ENCODE measurements at places on chromosomes 2 and 18. TPM values are rescaled to one million over a fixed set of nuclear protein-coding genes. Genes with fewer than 3 reads are reported as not detected.

The HOXD8 gene
- 20.9 TPM for total RNA-seq

The HOXD13 gene
- total RNA-seq = not detected

The CD8B2 gene
- total RNA-seq = not detected

The RAB17 gene
- 12.3 TPM for total RNA-seq

The IL36A gene
- not detected for total RNA-seq

The CROCC2 gene
- total RNA-seq = not detected

The NT5DC4 gene
- not detected for total RNA-seq

DNA sequence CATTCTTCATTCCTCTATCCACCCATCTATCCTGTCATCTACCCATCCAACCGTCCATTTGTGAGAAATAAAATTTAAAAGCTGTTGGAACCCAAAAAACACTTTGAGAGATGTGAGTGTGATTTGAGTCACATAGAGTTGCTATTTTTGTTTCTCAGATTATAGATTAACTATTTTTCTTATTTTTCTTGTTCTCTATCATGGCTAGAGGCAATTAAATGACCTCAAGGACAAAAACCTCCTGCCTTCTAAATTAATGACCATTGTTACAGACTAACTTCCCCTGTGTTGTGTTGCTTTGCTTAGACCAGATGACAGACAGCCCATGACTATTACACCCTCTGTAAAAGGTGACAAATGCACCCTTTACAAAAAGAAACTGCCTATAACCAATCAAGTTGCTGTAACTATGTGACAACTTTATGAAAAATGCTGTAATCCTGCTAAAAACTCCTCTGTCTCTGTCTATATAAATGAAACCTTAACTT lies 207.9 kb upstream of the CXCR4 start:
- DNase-seq = no peak

DNA sequence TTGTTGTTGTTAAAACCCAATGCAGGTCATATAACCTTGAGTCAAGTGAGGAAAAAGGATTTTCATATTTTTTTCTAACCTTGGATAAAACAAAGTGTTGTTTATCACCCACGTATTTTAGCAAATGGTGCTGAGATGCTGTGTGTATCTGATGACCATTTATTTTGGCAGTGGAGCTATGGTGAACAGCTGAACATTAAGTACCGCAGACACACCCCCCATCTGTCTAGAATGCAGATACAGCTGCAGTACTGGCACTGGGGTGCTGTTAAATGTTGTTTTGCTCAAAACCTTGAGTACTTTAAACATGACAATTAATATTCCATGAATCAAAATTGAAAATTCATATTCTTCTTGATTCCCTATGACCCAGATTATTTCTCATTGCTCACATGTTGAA lies 773.3 kb upstream of the SLC39A10 start:
- no peak for DNase-seq

- no peak for DNase-seq
These were observed 5.5 kb upstream of the CXXC1 start for GRCh38 chr18:50293039-50293438.

DNA sequence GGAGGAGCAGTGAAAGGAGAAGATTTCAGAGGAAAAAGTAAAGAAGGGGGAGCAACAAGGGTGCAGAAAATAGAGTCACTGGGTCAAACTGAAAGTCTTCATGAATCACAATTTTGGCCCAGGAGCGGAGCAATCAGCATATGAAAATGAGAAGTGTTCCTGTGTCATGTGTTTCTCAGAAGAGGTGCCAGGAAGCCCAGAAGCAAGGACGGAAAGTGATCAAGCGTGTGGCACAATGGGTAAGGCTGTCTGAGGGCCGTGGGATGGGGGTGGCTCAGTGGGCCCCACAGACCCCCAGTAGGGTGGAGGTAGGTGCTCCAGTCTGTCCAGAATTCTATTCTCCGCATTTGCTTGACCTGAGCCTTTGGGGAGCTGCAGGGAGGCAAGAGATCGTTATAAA lies 44.2 kb downstream of the SP140 start:
- DNase-seq = no peak

DNA sequence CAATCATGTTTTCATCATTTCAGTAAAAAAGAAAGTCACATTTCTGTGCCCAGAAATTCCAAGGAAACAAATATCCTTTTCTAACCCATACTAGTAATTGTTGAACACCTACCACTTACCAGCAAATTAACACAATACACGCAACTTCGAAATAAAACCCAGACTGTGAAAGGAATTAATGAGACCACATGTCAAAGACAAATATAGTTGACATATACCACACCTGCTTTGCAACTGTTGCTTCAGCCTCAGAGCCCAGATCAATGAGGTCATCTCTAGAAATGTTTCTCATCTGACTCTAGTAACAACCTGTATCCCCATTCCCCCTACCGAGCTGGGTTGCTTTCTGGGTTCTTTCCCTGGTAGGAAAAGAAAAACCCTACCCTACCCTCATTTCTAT lies 52.6 kb downstream of the TRIP12 start:
- no peak for DNase-seq

- DNase-seq = no peak
These were observed 336.5 kb upstream of the ZNF804A start for GRCh38 chr2:184261818-184262217.

DNA sequence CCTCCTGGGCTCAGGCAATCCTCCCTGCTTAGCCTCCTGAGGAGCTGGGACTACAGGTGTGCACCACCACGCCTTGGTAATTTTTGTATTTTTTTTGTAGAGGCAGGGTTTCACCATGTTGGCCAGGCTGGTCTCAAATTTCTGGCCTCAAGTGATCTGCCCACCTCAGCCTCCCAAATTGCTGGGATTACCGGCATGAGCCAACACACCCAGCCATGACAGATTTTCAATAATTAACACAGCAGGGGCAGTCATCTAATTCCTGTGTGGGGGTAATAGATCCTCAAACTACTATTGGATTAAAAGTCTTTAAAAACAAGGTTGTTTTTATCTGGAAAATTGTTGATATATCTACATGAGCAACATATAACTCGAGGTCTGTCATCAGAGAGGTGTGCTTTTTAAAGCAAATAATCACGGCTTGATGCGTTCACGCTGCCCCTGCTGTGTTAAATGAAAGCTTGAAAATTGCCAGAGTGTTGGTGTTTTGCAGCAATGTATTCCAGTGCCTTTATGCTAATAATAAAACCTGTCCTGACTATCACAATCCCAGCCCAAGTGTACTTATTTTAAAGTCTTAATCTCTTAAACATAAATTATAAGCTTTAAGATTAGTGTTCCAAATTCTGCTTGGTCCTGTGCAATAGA lies 35.6 kb upstream of the ASB1 start:
- no peak for DNase-seq

GRCh38 chr2:29260142-29260772 lies 145.0 kb downstream of the CLIP4 start:
- no peak for DNase-seq

DNA sequence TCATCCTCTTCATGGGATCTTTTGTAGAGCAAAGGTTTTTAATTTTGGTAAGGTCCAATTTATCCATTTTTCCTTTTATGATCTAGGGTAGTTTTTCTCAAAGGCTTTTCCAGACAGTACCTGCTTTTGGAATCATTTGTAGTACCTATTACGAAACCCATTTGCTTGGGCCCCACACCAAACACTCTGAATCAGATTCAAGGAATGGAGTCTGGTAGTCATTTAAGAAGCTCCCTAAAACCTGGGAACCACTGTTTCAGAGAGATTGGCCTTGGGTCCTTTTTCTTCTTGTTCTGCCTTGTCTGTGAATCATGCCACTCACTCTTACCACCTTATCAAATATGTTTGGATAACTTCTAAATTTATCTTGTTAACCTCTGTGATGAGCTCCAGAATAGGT lies 40.3 kb downstream of the OSBPL6 start:
- DNase-seq = no peak

GRCh38 chr18:26185267-26185666 lies 41.0 kb upstream of the TAF4B start:
- peak; percentile 3 for DNase-seq

DNA sequence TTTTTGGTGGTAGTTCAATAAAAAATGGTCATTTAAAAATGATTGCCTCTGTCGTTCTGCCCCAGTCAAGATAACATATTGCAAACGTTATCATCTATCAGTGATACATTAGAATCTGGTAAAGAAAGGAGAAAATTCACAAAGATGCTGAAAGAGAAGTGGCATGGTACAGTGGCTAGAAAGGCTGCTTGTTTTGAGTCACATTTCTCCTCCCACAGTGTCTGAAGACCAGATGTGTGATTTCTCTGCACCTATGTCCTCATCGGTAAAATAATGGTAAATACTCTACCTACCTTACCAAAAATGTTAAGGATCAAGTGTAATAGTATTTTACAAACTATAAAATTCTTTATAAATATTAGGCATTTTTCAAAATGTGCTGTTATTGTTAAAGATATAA lies 76.1 kb upstream of the NOSTRIN start:
- no peak for DNase-seq

DNA sequence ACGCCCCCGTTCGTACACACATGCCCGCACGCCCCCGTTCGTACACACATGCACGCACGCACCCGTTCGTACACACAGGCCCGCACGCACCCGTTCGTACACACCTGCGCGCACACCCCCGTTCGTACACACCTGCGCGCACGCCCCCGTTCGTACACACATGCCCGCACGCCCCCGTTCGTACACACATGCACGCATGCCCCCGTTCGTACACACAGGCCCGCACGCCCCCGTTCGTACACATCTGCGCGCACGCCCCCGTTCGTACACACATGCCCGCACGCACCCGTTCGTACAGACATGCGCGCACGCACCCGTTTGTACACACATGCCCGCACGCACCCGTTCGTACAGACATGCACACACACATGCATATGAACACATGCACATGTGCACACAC lies 45.7 kb downstream of the SPP2 start:
- no peak for DNase-seq

DNA sequence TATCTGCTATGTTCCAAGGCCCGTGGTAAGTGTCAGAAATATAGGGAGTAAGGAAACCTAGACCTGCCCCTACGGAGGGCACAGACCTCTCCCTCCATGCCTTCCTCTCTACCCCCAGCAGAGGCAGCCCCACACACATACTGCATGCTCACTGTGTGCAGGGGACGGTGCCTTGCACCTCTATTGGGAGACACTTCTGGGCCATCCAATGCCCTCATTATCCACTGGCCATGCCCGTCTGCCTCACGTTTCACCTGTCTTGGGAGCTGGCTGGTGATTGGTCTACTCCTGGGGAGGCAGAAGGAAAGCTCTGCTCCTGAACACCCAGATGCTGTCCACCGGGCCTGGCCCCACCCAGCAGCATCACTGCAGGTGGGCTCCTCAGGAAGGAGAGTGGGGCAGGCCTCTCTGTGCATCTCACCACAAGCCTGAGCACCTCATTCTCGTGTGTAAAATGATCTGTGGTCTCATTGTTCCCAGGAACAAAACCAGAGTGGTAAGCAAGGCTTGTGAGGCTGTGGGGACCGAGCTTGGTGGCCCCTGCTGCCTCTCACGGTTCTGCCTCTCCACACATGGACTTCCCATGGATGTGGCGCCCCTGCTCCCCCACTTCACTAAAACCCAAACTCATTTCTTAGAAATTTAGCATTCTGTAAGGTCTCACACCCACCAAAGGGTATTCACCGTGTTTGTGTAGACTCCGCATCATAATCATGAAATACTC lies 312.5 kb upstream of the HS6ST1 start:
- DNase-seq = no peak

DNA sequence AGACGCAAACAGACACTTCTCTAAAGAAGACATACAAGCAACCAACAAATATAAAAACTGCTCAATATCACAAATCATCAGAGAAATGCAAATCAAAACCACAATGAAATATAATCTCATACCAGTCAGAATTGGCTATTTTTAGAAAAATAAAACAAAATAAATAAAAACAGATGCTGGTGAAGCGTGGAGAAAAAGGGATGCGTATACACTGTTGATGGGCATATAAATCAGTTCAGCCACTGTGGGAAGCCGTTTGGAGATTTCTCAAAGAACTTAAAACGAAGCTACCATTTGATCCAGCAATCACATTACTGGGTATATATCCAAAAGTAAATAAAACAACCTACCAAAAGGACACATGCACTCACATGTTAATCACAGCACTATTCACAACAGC lies 206.2 kb downstream of the HNMT start:
- no peak for DNase-seq

- DNase-seq = no peak
These were observed 63.4 kb downstream of the INPP4A start for GRCh38 chr2:98507891-98508708.

DNA sequence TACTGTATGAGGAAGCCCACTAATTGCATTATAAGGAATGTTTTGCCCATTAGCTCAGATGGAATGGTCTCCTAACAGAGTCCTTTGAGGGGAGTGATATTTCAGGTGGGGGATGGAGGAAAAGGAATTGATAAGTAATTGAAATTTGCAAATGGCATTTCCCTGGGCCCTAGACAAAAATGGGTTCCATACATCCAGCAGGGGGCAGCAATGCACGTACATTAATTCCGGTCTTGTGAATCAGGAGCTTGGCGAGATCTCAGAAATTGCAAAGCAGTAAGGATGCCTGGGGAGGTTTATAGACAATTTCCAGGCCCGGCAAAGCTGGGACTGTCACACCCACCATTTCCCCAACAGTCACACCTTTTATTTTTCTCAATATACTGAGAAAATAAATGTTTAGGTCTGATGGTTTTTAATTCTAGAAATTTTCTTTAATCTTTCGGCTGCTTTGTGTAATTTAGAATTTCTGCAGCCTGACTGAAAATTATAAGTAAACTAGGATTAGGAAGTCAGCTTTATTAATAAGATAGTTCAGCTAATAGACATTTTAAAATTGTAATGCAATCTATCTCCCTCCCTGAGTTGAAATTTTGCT lies 122.8 kb downstream of the LYPD1 start:
- DNase-seq = peak; percentile 15

DNA sequence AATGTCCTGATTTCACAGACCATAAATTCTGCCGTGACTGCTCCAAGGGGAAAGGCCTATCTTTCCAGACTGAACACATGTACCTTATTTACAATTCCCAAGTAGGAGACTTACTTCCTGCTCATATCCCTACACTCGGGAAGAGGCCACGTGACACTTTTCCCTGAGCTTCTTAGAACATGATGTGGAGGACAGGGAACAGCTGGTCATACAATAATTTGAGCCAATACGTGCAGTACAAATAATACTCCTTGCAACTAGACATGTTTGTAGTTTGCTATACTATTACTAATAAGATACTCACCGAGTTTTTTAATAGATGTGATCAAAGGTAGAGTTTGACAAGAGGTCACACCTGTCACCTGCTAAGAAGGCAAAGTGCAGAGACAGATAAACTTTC lies 256.4 kb downstream of the SP3 start:
- DNase-seq = no peak

Measured in dermis microvascular lymphatic vessel endothelial cell (primary cell).